Thoracic aorta (tissue), 2 donors: ENCODE measurements at places on chromosomes 4 and X.

DNA sequence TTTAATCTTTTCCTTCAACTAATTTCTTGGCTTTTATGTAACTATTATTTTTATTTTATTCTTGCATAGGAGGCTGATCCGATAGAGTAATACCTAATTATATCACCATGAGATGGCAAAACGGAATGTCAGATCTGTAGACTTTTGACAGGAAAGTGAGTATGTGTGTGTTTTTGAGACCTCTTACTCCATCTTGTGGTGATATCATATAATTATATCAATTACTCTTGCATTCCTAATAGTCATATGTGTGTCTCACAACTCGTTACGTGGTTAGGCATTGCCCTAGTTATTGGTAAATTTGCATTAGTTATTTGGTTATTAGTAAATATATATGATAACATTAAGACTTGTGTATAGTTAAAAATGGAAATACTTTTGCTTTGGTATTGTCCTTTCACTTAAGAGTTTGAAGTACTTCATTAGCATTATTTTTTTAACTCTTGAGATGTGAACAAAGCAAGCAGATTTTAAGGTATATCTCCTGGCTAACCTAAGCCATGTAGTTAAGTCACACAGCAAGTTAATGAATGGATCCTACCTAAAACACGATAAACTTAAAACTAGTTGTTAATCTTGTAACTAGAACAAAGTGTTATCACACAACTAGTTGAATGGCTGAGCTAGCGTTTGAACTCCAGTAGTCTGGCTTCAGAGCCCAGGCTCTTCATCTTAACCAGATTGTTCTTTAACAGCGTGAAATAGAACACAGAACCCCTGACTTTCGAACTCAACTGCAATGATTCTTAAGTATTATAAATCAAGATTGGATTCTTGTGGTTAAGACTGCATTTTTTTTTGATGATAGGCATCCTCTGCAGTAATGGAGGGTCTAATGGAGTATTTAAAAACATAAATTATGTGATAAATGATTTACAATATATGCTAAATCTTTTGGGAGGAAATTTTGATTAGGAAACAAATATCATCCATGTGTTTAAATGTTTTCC, 67.1 kb downstream of the PGRMC2 start:
- DNase-seq: no peak

DNA sequence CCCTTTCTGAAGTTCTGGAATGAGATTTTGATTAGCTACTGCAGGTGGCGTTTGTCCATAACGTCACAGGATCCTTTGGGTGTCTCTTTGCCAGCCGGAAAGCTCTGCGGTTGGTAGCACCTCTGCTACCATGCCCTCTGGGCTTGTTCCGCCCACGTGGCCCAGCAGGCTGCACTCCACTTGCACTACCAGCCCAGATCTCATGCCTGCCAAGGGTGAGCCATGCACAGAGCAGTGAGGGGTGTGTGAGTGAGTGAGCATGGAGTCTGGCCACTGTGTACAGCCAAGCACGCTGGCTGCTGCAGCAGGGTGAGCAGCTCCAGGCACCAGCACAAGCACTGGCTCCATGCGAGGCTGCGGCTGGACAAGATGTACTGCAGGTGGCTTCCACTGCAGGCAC, 6.6 kb upstream of the HNRNPD start:
- DNase-seq: no peak

- DNase-seq: no peak
These were observed 73.8 kb downstream of the FBXW7 start for GRCh38 chr4:152462047-152462446.

GRCh38 chr4:2352729-2353221, 65.7 kb downstream of the ZFYVE28 start:
- no peak for DNase-seq

DNA sequence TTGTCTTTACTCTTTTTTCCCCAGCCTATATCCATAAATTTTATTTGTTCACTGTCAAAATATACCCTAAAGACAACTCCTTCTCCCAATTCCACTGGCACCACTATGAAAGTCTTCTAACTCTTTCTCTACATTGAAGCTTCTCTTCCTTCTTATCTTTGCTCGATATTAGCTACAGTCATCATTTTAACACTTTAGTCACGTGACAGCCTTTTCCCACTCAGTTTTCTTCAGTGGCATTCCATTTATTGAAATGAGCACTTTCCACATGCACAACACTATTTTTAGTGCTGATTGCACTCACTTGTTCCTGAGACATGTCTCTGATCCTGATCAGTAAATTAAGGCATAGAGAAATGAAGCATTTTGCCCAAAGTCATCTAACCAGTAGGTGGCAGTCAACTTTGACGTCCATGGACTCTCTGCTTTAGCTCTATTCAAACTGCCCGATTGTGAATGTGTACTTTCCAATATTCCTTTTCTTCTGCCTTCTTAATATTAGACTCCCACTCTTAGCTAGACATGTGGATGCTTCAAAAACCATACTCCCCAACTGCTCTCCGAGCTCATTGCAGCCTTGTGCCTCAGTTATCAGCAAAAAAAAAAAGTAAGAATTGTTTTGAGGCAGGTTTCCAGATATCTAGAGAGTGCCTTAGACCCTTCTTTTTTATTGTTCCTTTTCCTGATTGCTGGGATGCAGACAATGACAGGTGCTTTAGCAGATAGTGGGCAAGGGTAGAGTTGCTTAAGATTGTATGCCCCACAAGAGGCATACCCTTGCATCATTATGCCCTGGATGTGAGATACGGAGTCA, 394.4 kb upstream of the ADGRL3 start:
- no peak for DNase-seq

- no peak for DNase-seq
These were observed 14.2 kb upstream of the TFDP3 start for GRCh38 chrX:133232331-133232730.

DNA sequence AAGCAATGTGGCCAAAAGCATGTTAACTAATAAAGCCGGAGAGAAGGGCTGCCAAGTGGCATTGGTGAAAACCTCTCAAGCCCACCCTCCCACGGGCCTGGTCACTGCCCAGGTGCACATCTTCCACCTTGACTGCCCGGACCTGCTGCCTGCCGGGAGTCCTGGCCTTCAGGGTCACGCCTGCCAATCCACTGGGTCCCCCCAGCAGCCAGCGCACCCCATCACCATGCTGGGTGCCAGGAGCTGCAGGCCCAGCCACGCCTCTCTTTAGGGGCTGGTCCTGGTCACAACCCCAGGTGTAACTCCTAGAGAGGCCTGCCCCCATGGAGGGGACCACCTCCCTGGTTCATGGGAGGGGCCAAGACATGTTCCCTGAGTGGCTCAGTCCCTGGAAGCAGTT, 66.4 kb downstream of the PSAPL1 start:
- DNase-seq: no peak

DNA sequence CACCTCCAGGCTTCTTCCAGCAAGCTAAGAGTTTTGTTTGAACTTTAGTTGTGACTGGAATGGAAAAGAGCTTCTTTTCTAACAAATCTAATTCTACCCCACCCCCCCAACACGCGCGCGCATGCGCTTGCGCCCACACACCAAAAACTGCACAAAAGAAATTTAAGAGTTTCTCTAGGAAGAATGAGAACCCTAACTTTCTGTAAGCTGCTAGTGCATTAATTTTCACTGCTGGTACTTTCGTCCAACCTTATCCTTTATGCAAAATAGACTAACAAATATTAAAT, 9.0 kb upstream of the INTU start:
- DNase-seq: no peak

DNA sequence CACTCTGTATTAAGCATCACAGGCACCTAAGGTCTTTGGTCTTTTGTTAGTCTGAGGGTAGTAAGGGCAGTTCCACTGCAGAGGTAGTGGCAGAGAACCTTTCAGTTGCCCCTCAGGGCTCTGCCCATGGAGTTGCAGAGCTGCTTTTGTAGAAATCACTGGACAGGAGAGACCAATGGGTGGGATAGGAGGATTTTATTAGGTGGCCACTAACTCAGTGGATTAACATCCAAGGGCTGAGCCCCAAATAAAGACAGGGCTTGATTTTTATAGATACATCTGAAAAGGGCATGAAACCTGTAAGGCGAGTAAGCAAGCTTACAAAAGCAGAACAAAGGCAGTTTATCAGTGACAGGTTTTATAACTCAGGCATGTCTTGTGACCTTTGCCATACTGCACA, 1035.4 kb downstream of the SH3BGRL start:
- no peak for DNase-seq

DNA sequence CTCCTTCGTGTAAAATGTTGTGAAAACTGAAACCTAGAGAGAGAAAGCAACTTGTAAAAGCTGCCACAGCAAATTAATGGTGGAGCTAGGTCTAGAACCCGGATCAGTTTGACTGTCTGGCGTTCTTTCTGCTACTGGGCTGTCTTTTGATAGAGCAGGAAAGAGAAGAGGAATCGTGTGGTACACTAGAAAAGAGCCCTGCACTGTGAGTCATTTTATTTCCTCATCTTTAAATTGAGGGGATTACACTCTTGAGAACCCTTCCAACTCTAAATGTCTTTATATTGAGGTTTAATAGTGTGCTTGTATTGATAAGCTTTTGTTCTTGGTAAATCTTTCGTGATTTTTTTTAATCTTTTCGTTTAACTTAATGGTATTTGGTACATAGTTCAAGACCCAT, 4.3 kb downstream of the WDR44 start:
- no peak for DNase-seq

DNA sequence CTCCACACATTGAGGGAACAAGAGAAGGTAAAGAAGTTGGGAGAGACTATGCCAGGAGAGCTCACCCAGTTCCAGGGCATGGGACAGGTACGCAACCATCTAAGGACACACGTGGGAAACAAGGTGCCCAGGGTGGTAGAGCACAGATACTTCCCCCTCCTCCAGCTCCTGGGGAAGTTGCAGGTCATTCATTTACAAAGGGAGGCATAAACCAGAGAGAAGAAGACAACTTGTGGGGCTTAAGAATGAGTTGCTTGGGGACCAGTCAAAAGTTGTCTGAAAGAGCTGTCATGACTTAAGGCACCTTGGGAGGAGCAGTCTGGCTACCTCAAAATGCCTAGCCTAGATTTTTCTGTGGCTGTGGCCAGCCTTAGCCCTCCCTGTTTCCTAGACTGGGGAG, 186.2 kb downstream of the PTTG2 start:
- no peak for DNase-seq

DNA sequence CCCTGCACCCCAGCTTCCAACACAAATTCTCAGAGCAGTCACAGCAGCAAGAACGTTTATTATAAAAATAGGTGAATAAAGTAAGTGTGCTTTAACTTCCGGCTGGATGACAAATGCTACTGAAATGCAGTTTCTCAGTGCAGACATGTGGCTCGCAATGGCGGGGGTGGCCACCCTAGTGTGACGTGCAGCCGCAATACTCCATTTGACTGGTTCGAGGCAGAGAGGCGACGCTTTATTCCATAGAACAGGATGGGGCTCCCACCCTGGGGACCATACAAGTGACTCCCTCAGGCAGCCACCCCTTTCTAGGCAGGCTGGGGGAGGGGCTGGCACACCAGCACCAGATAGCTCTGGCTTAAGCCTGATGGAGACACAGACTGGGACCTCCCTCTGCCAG, 14.5 kb downstream of the TNIP2 start:
- DNase-seq: no peak

GRCh38 chr4:80233390-80233789, 33.1 kb upstream of the FGF5 start:
- DNase-seq: no peak

- DNase-seq: no peak
These were observed at the start of gene COL25A1 for GRCh38 chr4:109302361-109303139. TSS of gene COL25A1 (minus strand) at chr4:109302658.

DNA sequence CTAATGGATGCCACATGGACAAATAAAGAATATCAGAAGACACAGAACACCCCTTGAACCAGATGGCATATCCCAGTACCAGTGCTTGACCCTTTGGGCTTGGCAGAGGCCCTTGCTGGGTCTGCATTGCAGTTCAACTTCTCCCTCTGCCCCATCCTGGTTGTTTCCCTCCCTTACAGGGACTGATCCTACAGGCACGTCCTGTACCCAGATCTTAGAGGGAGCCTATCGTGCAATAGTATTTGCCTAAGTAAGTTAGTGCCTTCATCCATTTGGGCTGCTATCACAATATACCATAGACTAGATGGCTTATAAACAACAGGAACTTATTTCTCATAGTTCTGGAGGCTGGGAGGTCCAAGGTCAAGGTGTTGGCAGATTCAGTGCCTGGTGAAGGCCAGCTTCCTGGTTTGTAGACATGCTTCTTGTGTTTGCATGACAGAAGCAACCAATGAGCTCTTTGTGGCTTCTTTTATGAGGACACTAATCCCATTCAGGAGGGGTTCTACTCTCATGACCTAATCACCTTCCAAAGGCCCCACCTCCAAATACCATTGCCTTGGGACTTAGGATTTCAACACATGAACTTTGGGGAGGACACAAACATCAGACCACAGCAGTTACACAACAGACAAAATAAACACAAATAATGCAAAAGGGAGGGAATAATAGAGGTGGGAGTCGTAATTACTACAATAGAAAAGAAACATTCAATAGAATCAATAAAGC, 146.5 kb upstream of the MSX1 start:
- DNase-seq: no peak

- DNase-seq: no peak
These were observed 15.9 kb downstream of the MMAA start for GRCh38 chr4:145635117-145635516.

DNA sequence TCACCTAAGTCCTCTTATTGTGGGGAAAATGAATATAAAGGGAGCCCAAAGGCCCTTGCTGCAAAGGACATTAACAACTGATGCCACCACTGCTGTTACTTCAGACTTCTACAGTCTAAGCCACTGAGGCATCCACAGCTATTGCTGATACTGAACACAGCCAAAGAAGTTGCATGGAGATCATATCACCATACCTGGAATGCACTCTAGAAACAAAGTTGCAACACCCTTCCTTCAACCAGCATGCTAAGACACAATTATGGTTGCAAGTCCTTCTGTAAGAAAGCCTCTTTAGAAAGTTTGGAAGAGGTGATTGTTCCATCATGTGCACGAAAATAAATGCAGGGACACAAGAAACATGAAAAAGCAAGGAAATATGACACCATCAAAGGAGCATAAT, 105.7 kb upstream of the SH3RF1 start:
- no peak for DNase-seq

DNA sequence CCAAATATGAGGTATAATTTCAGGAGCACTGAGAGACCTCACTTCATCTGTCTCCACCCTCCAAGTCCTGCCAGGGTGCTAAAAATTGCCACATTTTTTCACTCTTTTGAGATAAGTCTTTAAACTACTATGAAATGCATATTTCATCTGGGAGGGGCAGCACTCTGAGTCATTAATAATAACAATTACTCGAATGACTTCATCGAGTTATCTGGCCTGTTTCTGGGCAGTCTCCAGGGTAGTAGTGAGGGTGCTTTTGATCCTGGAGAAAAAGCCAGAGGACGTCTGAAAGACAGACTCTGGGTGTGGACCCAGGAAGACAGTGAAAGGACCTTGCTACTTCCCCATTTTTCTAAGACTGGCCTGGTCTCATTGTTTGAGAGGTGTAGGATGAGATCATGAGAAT, 42.3 kb upstream of the SRD5A3 start:
- no peak for DNase-seq
